NCI-H2107 (cell line): ENCODE measurements at places on chromosomes 12 and 14.

DNA sequence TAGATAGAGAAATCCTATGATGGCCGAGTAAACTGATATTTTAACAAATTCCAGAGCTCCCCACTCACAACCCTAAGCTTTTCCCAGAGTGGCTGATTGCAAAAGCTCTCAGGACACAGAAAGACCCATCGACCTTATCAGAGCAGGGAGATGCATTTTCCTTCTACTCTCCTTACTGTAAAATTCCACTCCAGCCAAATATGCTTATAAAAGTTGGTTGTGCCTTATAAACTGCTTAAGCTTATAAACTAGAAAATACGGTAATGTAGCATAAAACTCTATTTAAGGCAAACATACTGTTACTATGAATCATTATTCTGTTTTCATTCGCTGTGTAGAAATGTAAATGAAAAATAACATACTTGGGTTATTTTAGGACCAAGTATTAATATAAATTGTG, 41.6 kb upstream of the TRHDE start:
- no peak for DNase-seq

DNA sequence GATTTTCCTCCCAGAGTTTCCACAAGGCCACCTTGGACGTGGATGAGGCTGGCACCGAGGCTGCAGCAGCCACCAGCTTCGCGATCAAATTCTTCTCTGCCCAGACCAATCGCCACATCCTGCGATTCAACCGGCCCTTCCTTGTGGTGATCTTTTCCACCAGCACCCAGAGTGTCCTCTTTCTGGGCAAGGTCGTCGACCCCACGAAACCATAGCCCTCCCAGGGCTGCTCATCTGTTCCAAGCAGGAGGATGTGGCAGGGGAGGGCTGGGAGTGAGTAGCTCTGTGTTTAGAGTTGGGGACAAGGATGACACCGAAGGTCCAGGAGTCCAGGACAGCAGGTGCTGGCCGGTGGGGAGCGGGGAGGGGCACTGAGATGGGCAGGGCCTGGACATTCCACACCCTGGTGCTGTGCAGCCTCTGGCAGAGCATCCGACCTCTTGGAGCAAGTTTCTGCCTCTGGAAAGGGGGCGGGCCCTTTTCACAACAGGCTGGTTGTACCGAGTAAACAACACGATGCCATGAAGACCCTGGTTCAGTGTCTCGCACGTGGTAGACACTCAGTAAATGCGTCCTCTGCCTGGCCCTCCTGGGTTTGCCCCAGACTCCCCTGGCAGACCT, 8.2 kb downstream of the SERPINA4 start:
- DNase-seq: no peak

DNA sequence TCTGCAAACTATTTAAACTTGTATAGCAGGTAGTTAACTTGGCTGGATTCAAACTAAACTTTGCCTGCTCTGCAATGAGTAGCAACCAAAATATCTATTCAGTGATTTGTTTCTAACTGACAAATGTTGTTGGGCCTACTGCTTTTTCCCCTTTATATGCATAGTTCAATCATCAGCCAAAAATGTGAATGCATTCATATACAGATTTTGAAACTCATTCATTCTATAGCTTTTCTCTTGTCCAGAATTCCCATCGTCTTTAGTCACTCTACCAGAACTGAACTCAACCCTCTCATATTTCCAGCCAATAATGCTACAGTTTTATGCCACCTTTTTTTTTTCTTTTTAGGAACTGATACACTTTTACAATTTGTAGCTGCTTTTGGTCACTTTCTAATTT, 599.8 kb downstream of the RPL10L start:
- DNase-seq: no peak

DNA sequence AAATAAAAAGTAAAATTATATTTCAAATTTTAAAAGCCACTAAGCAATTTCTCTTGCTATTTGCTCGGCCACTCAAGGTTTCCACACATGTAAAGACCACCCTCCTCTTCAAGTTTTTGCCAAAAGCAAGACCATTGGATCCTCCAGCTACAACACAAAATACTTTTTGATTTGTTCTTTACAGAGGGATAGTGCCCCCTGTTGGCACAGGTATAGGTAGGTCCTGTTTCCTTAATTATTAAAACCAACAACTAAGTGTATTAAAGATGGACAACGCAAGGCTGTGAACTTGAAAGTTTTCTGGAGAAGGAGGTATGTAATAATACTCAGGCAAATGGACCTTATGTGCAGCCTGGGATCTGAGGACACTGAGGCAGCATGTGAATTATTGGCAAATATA, 23.8 kb downstream of the ATP6V1D start:
- DNase-seq: no peak

DNA sequence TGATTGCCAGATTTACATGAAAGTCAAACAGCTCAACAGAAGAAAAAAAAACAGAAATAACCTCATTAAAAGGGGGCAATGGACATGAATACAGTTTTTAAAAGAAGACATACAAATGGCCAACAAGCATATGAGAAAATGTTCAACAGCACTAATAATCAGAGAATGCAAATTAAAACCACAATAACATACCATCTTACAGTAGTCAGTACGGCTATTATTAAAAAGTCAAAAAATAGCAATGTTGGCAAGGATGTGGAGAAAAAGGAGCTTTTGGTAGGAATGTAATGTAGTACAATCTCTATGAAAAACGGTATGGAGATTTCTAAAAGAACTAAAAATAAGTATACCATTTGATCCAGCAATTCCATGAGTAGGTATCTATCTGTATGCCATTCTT, 272.1 kb downstream of the CEP128 start:
- no peak for DNase-seq

DNA sequence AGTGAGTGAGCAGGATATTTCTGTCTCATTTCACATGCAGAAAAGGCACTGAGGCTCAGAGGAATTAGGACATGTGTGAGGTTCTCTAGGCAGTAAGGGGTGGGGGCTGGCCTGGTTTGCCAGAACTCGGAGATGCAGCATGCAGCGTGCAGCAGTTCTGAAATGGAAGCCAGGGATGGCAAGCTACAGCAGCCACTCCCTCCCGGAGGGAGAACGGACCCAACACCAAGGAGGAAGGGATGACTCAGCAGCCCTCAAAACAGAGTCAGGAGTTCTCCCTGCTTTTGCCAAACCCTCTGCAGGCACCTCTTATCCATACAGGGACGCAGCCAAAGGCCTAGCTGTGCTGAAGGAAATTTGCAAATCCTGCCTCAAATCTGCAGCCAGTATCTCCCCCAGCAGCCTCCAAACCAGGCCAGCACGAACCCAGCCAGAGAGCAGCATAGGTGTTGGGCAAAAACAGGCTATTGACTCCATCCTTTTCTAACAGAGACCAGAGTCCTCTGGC, 10.3 kb upstream of the SERPINA3 start:
- DNase-seq: no peak

- DNase-seq: no peak
Observed at GRCh38 chr14:91420686-91421085, 3.1 kb upstream of the CCDC88C start.

GRCh38 chr12:121034616-121035305, 4.3 kb downstream of the OASL start:
- DNase-seq: no peak

DNA sequence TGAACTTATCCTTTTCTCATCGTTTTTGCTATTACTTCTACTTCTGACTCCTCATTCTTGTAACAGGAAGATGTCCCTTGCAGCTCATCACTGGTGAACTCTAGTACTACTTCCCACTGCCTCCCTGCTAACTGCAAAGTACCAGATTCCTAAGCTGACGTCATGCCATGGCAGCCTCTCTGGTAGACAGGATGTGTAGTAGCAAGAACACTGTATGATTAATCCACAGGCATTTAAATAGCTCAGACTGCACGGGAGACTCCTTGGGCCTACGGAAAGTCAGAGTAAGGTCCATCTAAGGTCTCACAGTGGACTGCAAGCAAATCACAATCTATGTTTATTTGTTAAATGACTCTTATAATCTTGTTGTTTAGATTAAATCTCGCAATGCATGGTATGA, 43.5 kb downstream of the DNAI7 start:
- DNase-seq: no peak

DNA sequence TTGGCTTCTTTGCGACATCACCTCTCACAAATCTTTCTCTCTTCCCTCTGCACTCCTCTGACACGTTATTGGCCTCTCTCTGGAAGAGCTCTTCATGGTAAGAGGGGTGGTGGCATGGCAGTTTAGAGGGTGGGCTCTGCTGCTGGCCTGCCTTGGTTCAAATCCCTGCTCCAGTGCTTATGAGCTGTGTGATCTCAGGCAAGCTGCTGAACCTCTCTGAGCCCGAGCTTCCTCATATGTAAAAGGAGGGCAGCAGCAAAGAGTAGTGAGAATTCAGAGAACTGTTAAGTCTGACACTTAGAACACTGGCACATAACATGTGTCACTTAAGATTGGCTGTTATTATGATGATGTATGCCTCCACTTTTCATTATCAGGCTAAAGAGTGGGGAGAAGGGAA, 118.3 kb downstream of the RBM19 start:
- DNase-seq: no peak

GRCh38 chr12:106739815-106740530, 34.5 kb upstream of the RIC8B start:
- DNase-seq: no peak

- DNase-seq: no peak
Observed at GRCh38 chr12:108370415-108370814, 31.3 kb upstream of the CMKLR1 start.

GRCh38 chr12:111606767-111607230, 7.7 kb upstream of the ATXN2 start:
- no peak for DNase-seq
